ENCODE measurements at places on chromosomes 2 and 18. TPM values are rescaled to one million over a fixed set of nuclear protein-coding genes. Genes with fewer than 3 reads are reported as not detected.

GRCh38 chr2:118752762-118753429 is 94.6 kb downstream of the EN1 start:
- DNase-seq = no peak

- no peak for DNase-seq
These were observed 18.8 kb upstream of the EPHA4 start for GRCh38 chr2:221590861-221591365.

- no peak for DNase-seq
These were observed 45.0 kb upstream of the CYTIP start for GRCh38 chr2:157488877-157489276.

- no peak for DNase-seq
These were observed 47.1 kb downstream of the ANKMY1 start for GRCh38 chr2:240510513-240511210.

DNA sequence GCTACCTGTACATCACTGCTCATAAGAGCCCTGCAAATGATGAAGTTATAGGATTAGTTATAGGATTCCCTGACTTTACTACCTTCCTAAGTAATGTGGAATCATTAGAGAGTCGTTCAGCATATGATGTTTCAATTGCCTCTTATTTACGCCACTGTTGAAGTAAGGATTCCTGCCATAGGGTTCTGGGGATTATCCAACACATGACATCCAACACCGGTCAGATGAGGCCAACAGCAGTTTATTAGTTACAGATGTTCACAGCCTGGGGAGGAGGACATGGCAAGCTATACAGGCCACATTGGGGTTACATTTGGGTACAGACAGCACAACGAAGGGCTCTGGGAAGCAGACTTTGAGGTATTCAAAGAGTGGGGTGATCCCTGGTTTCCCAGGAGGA is 134.1 kb upstream of the MC4R start:
- DNase-seq = no peak

DNA sequence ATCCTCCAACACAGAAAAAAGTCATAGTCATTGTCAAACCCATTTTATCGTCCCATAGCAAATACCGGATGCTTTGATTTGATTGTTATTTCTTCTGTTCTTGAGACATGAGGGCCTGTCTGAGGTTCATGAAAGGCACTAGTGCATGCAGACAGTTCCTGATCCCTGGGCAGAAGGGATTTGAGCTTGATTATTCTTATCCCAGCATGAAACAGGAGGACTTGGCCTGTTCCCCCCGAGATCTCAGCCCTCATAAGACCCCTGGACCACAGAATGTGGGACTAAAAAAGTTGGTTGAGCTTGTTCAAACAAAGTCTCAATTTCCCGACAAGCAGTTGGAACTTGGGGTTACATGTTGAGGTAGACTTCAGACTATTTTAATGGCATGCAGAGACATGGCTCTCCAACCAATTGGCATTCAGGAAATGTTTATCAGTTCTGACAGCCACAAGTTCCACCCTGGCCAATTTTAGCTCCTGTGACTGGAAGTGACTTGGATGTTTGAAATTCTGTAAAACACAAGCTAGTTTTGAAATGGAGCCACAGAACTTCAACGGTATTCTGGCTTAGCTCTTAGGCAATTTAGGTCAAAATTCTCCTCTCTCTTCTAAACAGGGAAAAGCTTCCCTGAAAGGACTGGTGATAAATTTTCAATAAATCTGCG is 366.9 kb upstream of the SLC14A2 start:
- no peak for DNase-seq

DNA sequence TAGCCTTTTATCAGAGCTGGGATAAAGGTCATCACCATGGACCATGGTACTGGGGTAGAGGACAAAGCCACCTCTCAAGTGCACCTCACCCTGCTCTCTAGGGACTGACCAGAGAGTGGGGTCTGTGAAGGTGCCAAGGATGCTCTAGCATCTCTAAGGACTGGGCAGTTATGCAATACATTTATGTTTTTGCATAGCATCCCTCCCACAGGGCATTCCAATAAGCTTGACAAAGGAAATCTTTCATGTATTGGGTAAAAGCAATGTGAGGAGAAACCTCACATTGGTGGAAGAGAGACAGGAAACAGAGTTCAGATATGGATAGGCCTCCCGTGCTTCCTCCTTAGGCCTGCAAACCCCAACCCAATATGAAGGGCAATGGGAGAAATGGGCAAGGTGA is 31.6 kb downstream of the STK39 start:
- no peak for DNase-seq

GRCh38 chr2:171147081-171147480 is 13.6 kb downstream of the TLK1 start:
- DNase-seq = no peak

GRCh38 chr2:24009367-24009679 is 562 bp upstream of the MFSD2B start:
- no peak for DNase-seq

DNA sequence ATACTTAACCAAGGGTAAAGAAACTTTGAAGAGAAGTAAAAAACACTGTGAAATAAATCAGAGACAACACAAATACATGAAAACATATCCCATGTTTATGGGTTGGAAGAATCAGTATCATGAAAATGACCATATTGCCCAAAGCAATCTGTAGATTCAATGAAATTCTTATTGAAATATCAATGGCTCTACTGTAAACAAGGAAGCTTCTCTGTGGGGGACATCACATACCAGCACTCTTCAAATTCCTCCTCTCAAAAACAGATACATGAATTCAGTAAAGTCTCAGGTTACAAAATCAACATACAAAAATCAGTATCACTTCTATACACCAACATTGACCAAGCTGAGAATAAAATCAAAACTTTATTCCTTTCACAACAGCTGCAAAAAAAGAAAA is 63.5 kb upstream of the CNTNAP5 start:
- DNase-seq = no peak

DNA sequence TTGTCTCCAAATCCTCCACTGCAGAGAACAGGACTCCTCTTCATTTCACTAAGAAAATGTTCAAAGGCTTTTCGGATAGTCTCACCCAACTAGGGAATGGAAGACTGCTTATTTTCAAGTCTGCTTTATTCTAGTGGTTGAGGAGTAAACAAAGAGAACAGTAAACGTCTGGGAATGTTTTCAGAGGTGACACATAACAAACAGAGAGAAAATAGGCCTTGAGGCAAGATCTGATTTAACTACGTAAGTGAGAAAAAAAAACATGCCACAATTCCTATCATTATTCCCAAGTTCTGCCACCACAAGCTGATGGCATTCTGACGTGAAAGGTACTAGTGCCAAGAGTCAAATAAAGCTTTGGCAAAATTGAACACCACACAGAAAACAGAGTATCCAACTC is 16.7 kb upstream of the WIPF1 start:
- DNase-seq = no peak

GRCh38 chr18:25230658-25231326 is 121.2 kb downstream of the ZNF521 start:
- peak; percentile 78 for DNase-seq

GRCh38 chr2:79446313-79446712 is 66.5 kb upstream of the CTNNA2 start:
- no peak for DNase-seq

DNA sequence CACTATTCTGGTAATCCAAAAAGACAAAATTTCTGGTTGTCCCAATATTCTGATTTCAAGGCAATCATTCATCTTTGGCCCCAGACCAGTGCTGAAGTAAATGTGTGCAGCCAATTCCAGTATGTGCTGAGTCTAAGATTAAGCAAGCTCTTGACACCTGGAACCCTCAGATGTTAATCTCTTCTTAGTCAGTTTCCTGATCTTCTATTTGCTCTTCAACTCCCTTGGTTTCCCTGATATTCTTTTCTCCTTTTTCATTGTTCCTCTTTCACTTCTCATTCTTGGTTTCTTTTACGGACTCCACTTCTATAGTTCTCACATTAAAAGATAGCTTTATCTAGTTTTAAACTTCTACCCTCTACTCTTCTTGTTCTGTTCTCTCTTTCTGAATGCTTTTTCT is 445.7 kb upstream of the FANCL start:
- no peak for DNase-seq

DNA sequence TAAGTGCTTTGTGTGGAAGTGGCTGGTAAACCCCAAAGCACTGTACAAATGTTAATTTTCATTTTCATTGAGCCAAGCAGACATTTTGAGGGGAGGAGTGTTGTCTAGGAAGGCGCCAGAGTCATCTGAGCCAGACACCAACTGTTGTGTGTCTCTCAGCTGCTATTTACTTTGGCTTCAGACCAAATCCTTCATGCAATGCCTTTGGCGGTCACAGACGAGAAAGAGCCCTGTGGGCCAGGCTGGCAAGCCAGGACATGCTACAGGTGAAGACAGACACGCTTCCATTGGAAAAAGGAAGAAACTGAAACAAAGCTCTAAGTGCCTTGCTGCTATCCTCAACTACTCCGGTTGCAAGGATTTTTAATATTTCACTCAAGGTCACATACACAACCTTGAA is 115.4 kb upstream of the CDC42EP3 start:
- peak; percentile 45 for DNase-seq

DNA sequence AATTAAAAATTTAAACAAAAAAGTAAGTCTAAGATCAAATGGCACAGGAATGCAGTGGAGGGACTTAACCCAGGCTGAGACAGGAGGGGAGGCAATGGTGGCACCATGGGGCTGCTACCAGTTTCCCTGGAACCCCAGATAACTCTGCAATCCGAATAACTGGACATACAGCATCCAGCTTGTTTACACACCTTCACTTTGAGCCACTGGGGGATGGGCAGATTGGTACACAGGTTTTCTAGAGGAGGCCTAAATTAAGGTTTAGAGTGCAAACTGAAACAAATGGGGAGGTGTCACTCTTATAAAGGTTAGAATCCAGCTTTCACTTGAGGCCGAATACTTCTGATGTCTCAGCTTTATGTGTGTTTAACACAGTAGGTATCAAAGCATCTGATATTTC is 189.3 kb upstream of the FN1 start:
- DNase-seq = no peak

DNA sequence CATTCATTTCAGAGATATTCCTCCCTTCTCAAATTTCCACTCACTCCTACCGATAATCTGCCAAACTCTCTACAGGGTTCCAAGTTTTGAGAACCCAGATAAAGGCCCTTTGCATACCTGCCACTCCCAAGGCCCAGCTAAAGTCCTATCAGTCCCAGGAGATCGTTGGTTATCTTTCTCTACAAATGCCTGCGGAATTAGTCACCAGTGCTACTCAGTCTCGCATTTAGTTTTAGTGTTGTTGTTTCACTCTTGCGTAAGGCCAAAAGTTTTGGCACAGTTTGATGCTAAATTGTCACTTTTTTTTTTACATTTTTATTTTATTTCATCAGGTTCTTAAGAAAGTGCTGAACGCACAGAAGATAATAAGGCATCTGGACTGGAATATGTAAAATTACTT is 29.2 kb upstream of the SETBP1 start:
- DNase-seq = no peak

DNA sequence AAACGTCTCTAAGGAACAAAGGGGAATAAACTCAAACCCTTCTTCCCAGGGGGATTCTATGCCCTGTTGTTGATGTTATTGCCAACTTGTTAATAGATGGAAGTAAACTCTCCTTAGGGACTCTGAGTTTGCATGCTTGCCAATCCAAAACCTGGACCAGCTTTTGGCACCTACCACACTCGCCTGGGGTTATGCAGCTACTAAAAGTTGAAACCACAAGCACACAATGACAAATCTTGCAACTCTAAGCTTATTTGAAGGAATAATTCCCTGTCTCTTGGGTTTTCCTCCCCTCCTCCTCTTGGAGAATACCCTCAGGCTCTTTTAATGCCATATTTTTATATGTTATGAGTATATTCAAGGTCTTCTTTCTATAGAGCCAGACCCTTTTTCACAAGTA is 484.1 kb downstream of the FBXO15 start:
- no peak for DNase-seq

GRCh38 chr2:105317937-105318336 is 11.6 kb downstream of the TGFBRAP1 start:
- DNase-seq = no peak

DNA sequence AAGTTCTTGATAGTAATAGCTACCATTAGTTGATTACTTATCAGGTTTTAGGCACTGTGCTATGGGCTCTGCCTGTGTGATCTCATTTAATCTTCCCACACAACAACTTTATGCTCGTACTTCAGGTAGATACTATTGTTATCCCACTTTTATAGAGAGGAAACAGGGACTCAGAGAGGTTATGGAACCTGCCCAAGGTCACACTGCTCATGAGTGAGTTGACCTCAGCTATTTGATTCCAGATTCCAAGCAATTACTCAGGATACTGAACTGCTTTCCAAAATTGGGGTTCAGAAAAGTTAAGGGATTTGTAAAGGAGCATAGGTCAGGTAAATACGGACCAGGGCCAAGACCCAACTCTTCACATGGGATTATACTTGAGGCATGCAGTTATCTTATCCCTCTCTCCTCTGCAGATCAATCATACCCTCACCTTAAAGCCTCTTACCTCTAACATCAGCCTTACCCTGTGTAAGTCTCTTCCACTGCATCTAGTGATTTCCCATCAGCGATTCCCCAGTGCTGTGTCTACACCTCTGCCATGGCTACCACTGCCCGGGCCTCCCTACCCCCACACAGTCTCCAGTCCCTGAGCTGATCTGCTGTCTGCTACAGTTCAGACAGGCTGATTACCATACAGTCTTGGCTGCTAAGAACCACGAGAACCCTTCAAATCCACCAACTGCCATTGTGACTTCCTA is 74.4 kb downstream of the ANTXR1 start:
- DNase-seq = no peak

DNA sequence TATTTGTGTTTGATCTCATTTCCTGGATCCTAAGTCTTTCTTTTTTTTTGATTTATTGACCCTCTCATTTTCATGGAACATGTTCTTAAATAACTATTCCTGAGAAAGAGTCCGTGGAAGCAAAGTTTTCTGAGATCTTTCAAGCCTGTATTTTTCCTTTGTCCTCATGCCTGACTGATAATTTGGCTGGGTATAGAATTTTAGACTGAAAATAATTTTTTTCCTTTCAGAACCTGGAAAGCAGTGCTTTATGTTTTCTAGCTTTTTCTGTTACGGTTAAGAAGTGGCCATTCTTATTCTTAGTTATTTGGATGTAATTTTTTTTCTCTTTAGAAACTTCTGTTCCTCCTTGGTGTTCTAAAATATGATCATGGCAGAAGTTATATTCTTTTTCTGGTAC is 82.5 kb downstream of the SEMA4F start:
- DNase-seq = no peak

- no peak for DNase-seq
These were observed 283.5 kb upstream of the HS6ST1 start for GRCh38 chr2:128602038-128602698.

- no peak for DNase-seq
These were observed 170.5 kb downstream of the CELF4 start for GRCh38 chr18:37395138-37395537.

GRCh38 chr2:161141033-161141432 is 19.2 kb upstream of the TANK start:
- DNase-seq = no peak

GRCh38 chr2:192162392-192163042 is 32.2 kb downstream of the TMEFF2 start:
- peak; percentile 4 for DNase-seq

GRCh38 chr18:581096-581495 is 916 bp downstream of the CETN1 start:
- DNase-seq = no peak

Gene RAD51AP2
- total RNA-seq = not detected

Gene TIGD1
- total RNA-seq = 1.4 TPM

Gene MYO1B
- total RNA-seq = 7.0 TPM

Gene SPC25
- total RNA-seq = not detected

Gene ZSWIM2
- total RNA-seq = not detected

Gene CAPN14
- not detected for total RNA-seq

Data from gastrocnemius medialis (tissue), 4 donors.